ENCODE measurements at places on chromosomes 2 and 18. TPM values are rescaled to one million over a fixed set of nuclear protein-coding genes. Genes with fewer than 3 reads are reported as not detected.

VAMP5 gene
- polyA plus RNA-seq = 201 TPM

ZBTB7C gene
- not detected for polyA plus RNA-seq

DYNAP gene
- not detected for polyA plus RNA-seq

MALL gene
- polyA plus RNA-seq = not detected

GRCh38 chr2:24077879-24078278 lies 1.8 kb upstream of the SF3B6 start:
- DNase-seq = no peak

DNA sequence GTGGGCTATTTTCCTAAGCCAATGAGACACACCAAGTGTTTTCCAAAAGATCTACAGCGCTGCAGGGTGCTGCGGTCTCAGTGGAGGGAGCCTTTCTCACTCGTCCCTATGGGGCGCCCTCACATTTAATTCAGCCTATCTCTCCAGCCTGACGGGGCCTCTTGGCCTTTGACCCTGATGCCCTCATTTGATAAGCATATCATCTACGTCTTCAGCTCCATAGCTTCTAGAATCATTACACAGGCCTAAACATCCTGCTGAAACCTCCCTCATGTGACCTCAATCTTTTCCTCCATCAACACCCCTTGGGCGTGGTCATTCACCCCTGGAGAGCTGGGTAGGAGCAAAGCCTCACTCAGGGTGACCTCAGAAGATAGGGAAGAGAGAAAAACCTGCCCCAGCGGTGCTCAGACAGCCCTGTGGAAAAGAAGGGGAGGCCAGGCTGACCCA lies 57.4 kb downstream of the CYP26B1 start:
- no peak for DNase-seq

GMCL1 gene
- polyA plus RNA-seq = 38.9 TPM

DNA sequence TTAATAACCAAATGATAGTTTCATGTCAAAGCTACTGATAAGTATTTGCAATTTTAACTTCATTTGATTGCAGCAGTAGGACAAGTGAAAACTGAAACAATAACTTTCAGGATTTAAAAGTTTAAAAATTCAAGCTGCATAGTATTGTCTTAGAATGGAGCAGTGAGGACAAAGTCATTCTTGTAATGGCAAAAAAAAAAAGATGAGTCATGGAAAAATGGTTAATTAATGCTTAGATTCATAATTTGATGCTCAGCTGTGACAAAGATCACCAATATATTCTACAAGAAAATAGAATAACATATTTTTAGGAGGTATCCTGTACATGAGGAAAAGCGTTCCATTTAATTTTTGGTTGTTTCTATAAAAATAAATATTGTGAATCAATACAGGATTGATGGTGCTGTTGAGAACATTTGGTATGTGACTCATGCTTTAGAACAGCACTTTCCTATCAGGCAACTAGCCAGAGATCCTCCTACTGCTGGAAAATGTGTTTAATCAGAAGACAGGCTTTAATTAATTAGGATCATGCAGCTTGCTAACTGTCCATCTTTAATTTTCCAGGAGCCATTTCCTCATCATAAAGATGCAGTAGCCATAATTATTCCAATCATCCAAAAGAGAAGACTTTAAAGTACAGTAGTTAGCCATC lies 239.0 kb upstream of the MMADHC start:
- DNase-seq = no peak

- DNase-seq = no peak
These were observed 1.3 kb upstream of the IL1R1 start for GRCh38 chr2:102141011-102141943.

GRCh38 chr2:54523324-54523959 lies 67.3 kb downstream of the SPTBN1 start:
- no peak for DNase-seq

GRCh38 chr2:157899125-157899839 lies 23.2 kb upstream of the ACVR1 start:
- no peak for DNase-seq

- DNase-seq = peak; percentile 24
These were observed 725 bp upstream of the ANKRD53 start for GRCh38 chr2:70977605-70978205.

DNA sequence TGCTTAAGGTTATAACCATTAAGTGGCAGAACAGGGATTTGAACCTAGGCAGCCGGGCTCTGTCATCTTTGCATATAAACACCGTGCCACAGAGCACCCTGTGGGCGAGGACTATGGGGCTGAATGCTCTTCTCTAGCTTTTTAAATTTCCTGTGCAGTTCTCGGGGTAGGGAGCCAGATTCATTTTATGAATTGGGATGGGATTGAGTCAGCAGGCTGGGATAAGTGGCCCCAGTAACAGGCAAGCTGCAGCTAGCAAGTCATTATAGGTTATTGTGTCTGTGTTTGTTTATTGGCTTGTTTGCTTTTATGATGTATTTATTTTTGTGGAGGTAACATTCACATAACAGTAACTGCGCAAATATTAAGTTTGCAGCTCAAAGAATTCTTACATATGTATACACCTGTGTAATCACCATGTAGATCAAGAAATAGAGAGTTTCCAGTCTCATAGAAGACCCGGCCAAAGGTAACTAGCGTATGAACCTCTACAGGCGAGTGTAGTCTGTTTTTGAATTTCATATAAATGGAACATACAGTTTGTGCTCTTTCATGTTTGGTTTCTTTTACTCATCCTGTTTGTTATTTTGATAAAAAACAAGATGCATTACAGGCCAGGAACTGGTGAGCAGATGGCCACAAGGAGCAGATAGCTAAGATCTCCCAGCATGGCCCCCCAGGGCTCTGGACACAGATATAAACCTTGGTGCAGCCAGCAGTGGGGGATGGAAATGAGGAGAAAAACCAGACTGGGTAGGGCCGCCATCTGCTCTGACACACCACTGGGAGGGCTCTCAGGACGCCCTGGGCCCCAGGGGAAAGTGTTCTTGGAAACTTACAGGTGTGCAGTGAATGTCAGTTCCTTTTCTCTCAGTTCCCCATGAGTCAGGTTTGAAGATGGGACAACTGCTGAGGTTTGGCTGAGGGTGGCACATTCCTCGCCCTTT lies 49.2 kb upstream of the GPR155 start:
- DNase-seq = no peak

- no peak for DNase-seq
These were observed 160.9 kb upstream of the COL3A1 start for GRCh38 chr2:188813315-188813714.

KCNG3 gene
- polyA plus RNA-seq = not detected

AQP12B gene
- not detected for polyA plus RNA-seq

DNA sequence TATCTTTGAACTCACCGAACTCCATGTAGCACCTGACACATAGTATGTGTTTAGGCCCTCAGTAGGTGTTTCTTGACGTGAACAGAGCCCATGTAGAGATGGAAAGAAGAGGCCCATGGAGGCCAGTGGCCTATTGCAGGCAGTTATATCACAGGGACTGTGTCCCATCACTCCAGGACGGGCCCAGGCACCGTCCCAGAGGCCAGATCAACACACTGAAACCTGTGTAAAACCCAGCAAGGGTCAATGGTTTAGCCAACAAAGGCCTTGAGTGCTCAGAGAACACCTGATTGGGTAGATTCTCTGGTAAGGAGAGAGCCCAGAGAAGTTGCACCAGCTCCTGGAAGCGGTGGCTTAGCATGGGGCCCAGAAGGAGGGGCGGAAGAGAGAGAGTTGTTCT lies 82.8 kb downstream of the INHBB start:
- no peak for DNase-seq

GRCh38 chr2:222572751-222573174 lies 83.1 kb downstream of the FARSB start:
- DNase-seq = no peak

DNA sequence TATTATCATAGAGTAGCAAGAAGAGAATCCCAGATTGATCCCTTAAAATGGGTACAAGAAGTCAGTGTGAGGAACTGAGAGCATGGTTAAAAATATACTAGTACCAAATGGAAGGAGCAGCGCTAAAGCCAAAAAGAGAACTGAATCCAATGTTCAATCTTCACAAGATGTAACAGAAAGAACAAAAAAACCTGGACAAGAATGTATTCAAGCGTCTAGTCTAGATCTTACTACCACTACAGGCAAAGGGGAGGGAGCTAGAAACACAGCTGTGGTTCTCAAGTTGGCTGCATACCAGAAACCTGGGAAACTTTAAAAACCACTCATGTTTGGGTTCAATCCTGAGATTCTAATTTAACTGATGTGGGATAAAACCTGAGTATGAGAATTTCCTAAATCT lies 57.5 kb downstream of the PIAS2 start:
- no peak for DNase-seq

- DNase-seq = no peak
These were observed 95.5 kb downstream of the CABYR start for GRCh38 chr18:24234330-24234729.

GRCh38 chr18:9091066-9091476 lies 11.4 kb upstream of the NDUFV2 start:
- DNase-seq = no peak

SERPINB13 gene
- polyA plus RNA-seq = not detected

HOXD13 gene
- not detected for polyA plus RNA-seq

MAPK4 gene
- polyA plus RNA-seq = not detected

- no peak for DNase-seq
These were observed 263.3 kb upstream of the PKDCC start for GRCh38 chr2:41784496-41784895.

Measured in immature natural killer cell (primary cell).